ENCODE measurements at places on chromosomes 1 and 21. TPM values are rescaled to one million over a fixed set of nuclear protein-coding genes. Genes with fewer than 3 reads are reported as not detected.

The BGLAP gene
- 2.6 TPM for total RNA-seq

The C1orf115 gene
- 11.5 TPM for total RNA-seq

- no peak overlapping the region for H3K4me3 ChIP-seq
- no peaks in the 10 kb centered on the region for H3K27me3 ChIP-seq
- no peak for DNase-seq
- H3K27ac ChIP-seq = no peak overlapping the region
- peaks cover 15% of the 10 kb centered on the region for H3K4me1 ChIP-seq
These were observed 2.4 kb downstream of the CD247 start for GRCh38 chr1:167515893-167516321.

DNA sequence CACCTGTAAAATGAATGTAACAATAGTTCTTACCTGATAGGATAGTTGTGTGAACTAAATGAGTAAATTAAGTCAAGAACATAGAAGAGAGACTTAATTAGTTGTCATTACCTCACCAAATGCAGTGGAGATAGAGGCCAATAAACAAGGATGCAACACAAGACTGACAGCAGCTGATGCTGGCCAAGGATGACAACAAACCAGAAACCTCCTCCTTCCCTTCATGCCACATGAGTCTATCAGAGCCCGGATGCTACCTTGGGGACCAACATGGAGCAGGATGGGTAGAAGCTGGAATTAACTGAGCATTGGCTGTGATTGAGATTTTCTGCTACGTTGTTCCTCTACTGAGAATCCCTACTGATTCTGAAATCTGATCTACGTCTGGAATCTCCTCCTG lies 30.3 kb upstream of the USP1 start:
- no peaks in the 10 kb centered on the region for H3K36me3 ChIP-seq
- no peak overlapping the region for H3K27ac ChIP-seq
- peaks cover 13% of the 10 kb centered on the region for H3K27me3 ChIP-seq
- peaks cover 18% of the 10 kb centered on the region for H3K4me1 ChIP-seq
- H3K4me3 ChIP-seq = no peak overlapping the region

DNA sequence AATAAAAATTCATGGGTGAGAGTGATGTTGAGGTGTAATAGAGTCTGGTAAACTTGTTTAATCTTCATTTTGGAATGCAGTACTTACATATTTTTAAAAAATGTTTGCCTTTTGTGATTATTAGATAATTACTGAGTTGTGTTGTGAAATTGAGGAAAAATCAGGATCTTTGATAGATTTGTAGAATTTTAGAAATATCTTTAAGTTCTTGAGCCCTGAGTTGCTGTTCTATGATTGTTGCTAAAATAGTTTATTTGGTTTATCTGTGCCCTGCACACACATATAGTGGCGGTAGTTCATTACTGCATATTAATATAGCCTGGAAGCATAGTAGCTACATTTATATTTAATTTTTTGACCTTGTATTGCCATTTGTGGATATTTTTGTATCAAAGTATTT lies 1.6 kb downstream of the B3GALT2 start:
- no peaks in the 10 kb centered on the region for H3K36me3 ChIP-seq
- no peak for DNase-seq
- H3K27me3 ChIP-seq = no peaks in the 10 kb centered on the region
- no peak overlapping the region for H3K4me3 ChIP-seq

GRCh38 chr1:218365226-218365999 lies 20.3 kb downstream of the TGFB2 start:
- no peak overlapping the region for H3K27ac ChIP-seq
- no peak for DNase-seq
- no peaks in the 10 kb centered on the region for H3K36me3 ChIP-seq
- H3K4me3 ChIP-seq = no peak overlapping the region

DNA sequence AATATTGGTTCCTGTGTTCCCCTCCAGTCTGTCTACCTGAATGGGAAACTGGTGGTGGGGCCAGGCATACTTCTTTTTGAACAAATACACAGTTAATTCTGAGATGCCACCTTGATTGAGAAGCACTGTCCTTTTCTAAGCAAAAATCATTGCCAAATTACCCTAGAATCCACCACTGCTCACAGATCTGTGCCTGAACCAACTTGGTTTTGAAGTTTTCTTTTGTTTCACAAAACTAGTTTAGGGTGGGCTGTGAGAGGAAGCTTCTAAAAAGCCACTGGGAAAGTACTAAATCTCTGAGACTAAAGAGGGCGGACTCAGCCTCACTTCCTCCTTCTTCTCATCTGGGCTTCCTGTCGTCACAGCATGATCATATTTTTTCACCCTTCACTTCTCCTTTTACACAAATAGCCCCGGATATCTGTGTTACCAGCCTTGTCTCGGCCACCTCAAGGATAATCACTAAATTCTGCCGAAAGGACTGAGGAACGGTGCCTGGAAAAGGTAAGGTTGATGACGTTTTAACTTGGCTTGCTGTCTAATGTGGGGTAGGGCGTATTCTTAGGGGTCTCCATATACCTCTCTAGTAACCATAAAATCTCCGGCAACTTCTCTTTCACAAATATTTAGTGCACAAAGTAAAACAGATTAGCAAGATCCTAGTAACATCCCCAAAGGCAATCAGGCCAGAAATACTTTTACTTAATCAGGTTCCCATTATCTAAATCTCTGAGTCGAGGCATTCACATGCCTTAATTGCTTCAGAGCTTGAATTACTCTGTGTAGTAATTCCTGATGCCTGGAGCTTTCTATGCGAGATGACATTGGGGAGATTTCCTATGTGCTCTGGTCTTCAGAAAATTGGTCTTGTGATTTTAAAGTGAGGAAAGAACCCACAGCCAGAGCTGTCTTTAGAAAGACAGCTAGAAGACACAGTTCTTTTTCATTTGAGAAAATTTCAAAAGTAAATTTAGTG lies at the start of gene CD53:
CD53 (plus strand) TSS at position 404 of the 976 bp plus-strand sequence. CDS start 18,261 bp downstream, outside the sequence.
- DNase-seq = no peak
- no peaks in the 10 kb centered on the region for H3K27me3 ChIP-seq
- no peak within 1 kb of the TSS for H3K4me3 ChIP-seq
- H3K36me3 ChIP-seq = no peaks in the 10 kb centered on the region
- peaks cover 20% of the 10 kb centered on the region for H3K4me1 ChIP-seq

All from WTC11 (cell line).